ENCODE measurements at places on chromosomes 5 and 9.

GRCh38 chr5:169430671-169431070, 129.7 kb upstream of the SLIT3 start:
- peak; percentile 59 for DNase-seq

DNA sequence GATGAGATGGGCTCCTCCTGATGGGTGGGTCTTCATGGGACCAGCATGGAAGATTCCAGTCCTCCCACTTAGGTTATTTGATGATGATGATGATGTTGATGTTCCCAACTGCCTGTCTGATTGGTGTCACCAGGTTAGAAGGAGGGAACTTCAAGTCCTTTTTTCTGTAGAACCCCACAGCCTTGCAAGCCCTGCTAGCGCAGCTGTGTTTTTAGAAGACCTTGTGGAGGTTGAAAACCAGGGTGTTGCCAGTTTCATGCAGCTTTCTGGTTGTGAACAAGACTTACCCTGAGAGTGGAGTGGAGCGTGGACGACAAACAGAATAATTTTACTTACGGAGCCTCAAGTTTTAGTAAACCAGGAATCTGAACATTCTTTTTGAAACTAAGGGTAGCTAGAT, 83.0 kb downstream of the TRIO start:
- no peak for DNase-seq

- DNase-seq, result no peak
Measured at GRCh38 chr9:14021871-14022525, 291.9 kb downstream of the NFIB start.

DNA sequence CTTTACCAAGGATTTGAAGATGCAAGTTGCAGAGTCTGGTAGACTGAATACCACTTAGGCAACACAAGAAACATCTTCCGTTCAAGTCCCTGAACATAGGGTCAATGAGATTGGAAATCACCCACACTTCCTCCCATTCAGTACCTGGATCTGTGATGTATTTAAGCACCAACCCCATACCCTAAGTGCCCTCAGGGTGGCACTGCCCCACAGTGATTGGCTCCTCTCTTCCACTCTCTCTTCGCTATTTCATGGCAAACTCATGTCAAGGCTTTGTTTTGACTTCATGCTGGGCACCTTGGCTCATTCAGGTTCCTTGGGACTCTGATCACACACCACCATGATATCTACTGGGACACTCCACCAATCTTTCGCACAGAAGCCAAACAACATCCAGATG, 53.7 kb downstream of the GGTA1 start:
- no peak for DNase-seq

DNA sequence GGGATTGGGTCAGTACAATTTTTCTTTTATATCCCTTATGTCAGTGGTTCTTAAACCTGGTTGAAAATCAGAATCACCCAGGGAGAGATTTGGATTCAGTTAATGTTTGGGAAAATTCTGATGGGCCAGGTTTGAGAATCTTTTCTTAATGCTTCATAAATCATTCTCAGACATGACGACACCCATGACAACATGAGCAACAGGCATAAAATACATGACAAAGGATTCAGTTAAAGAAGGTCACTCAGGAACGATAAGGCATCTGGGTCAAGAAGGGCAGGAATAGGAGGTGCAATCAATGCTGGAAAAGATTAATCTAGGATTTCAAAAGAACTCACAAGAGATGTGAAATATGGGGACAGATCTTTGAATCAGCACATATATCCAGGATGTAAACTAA, 41.8 kb downstream of the ELOVL7 start:
- no peak for DNase-seq

DNA sequence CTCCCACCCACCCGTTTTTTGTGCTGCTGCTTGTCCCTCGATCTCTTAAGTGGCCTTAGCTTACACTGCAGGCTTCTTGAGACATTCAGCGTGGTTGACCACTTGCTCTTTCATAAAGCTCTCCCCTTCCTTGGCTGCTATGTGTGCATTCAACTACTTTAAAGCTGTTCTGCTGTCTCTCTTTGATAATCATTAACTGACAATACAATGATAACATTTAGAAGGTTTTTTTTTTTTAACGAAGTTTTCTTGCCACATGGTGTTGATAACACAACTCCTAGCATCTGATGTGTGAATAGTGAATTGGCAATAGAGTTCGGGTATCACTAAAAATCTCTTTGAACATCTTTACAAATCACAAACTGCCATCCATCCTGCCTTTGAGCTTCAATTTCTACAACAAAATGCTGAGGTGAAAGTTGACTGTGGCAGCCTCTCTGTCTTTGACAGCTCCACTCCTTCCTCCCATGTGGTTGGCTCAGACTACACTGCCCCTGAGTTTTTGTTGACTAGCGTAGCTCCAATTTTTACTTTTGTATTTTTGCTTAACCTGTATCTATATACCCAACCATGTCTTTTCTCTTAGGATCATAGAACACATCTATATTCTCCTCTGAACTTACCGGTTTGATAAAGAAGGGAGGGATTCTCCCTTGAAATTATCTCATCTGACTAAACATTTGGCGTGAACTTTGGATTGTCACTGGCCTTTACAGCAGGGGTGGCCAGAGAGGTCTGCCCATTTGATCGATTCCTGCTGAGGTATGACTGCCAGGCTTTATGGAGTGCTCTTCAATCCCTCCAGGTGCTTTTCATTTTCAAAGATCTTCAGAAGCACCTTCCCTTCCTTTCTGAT, 409.4 kb upstream of the CD180 start:
- DNase-seq, result no peak

DNA sequence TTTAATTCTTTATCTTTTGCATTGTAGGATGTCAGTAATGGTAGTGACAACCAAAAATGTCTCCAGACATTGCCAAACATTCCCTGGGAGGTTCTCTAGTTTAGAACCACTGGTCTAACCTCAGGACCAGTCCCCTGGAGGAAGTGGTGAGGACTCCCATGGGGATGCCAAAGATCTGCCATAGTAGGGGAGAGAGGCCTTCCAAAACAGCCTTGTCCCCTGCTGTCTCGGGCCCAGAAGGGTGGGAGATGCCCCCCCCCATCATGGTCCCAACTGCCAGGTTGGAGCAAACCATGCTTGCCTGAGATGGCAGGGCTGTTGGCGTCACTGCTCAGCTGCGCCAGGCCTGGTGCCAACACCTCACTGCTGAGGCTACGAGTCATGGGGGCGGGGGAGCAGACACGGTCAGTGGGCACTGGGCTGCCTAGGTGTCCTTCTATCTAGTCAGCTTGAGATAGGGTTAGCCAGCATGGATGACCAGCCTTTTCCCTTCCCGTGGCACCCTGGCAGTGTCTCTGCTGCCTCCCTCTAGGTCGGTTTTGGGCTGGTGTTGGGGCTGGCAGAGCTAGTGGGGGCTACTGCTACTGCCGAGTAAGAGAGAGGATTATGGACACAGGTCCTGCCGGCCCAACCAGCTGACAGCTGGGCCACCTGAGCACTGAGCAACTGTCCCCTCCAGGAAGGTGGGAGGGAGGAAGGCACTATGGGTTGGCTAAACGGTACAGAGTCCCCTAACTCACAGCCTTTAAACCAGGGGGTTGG, 8.3 kb upstream of the CXXC5 start:
- DNase-seq, result peak; percentile 64

DNA sequence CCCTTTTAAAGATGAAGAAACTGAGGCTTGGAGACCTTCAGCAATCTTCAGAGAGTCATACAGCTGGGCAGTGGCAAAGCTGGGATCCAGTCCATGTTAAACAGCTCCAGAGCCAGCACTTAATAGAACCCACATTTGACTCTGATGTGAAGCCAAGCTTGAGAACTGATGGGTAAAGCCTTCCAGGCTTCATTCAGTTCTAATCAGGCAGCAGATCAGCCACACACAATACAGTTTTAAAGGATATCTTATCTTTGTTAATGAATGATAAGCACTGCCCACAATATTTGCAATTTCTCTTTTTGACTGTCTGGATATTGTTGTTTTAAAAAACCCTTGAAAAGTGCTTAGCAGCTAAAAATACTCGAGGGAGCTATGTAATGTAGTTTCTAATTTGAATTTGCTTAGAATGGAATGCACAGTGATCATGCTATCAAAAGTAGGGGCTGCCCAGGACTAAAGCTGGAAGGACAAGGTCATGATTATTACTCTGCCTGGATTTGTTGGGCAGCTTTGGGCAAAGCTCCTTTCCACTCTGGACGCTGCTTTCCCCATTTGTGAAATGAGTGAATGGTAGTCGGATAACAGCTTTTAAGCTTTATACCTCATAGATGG, 31.3 kb upstream of the HTR4 start:
- no peak for DNase-seq

All from foreskin fibroblast (primary cell).